Amygdala (tissue), 56 donors: ENCODE measurements at places on chromosomes 1 and 21.

GRCh38 chr1:181149326-181150125, 61.0 kb downstream of the IER5 start:
- DNase-seq = no peak

- no peak for DNase-seq
Observed at GRCh38 chr1:177859572-177859971, 110.3 kb downstream of the SEC16B start.

- no peak for DNase-seq
Observed at GRCh38 chr1:41950820-41951219, 32.1 kb upstream of the HIVEP3 start.

DNA sequence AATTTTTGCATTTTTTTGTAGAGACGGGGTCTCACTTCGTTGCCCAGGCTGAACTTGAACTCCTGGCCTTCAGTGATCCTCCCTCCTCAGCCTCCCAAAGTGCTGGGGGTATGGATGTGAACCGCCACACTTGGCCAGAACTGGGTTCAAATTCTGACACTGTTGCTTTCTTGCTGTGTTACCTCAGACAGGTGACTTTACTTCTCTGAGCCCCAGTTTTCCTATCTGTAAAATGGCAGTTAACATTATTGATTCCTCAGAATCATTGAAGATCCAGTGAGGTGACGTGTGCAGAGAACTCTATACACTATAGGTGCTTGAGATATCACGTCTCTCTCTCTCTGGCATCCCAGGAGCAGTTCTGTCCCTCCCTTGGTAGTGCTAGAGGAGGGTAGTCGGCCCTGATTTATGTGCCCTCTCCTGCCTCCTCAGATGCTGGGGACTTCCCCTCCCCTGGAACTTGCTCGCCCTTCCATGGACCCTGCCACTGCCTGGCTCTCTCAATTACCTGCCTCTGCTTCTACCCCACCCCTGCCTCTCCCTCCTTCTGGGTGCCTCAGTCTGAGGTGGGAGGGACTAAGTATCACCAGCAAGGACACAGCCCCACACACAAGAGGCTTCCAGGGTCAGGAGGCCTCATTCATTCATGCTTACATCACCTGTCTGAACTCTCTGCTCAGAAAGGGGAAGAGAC, 2.8 kb upstream of the HPCA start:
- no peak for DNase-seq

GRCh38 chr1:33093004-33093403, 12.1 kb downstream of the AZIN2 start:
- DNase-seq = no peak

GRCh38 chr1:3261007-3261968, 192.3 kb downstream of the PRDM16 start:
- DNase-seq = no peak

GRCh38 chr21:31352836-31353235, 8.8 kb upstream of the TIAM1 start:
- DNase-seq = no peak

- DNase-seq = no peak
Observed at GRCh38 chr1:227949341-227949921, 1.7 kb upstream of the WNT9A start.

GRCh38 chr1:14949270-14949835, 204.2 kb upstream of the TMEM51 start:
- DNase-seq = no peak

DNA sequence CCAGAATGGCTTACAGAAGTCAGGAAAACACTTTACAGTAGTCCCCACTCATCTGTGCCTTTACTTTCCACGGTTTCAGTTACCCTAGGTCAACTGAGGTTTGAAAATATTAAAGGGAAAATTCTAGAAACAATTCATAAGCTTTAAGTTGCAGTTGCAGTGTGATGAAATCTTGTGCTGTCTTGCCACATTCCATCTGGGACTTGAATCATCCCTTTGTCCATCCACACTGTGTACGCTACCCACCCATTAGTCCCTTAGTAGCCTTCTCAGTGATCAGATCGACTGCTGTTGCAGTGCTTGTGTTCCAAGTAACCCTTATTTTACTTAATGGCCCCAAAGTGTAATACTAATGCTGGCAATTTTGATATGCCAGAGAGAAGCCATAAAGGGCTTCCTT, 30.5 kb downstream of the ZCCHC17 start:
- DNase-seq = no peak

DNA sequence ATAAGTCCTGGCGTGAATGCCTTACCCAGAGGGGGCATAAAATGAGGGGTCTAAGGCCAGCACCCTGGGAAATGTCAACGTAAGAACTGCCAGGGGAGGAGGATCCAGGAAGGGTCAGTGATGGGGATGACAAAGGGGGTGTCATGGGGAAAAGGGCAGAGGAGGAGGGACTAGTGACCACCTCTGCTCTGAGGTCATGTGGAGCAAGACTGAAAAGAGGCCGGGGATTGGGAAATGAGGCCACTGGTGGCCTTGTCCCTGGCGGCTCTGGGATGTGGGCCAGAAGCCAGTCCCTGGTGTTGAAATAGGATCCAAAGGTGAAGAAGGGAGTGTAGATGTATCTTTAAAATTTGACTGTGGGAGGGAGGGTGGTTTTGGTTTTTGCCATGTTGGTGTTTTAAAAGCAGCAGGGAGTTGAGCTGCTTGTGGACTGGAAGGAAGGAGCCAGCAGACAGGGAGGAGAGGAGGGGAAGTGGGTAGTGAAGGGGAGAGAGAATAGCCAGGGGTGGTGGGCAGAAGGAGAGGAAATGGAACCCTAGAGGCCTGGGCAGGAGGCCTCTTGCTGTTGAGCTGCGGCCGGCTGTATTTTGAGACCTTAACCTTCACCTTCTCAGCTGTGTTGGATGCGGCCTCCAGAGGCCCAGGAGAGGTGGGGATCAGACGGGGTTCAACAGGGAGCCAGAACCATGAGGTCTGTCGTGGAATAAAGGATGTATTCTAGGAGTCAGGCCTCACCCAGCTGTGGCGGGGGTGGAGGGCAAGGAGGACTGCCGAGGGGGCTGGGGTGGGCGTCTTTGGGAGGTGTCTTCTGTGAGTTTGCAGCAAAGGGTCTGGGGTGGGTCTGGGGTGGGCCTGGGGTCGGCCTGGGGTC, 92.5 kb downstream of the DHRS3 start:
- DNase-seq = no peak
